H9 (cell line): ENCODE measurements at places on chromosomes 7 and 10.
A peak's percentile ranks its signal among the peaks of the same experiment; 100 is the strongest.

DNA sequence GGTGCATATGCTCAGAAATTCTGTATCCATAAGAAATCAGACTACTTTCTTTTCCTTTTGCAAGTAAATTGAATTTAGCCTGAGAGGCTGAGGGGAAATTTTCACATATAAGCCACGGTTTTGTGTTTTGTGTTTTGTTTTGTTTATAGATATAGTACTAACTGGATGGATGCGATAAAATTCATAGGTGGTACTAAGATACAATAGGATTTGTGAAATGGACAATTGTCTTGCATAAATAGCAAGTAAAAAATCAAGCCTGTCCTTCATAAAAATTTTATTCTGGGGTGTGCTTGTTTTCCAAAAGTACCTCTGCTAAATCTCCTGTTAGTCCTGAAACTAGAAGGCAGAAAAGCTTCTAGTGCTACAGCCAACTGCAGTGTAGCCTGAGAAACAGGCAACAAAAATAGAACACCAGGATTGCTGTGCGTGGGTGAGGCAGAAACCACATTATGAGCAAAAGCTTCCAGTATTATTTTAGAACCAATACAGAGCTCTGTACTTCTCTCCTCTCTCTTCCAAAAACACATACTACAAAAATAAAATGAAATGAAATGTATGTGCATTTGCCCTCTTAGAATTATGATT lies 634 bp upstream of the HDAC9 start:
- DNase-seq: no peak

GRCh38 chr10:72277340-72277995 lies 3.7 kb downstream of the DDIT4 start:
- no peak for DNase-seq

GRCh38 chr10:11159543-11160215 lies 142.0 kb downstream of the CELF2 start:
- no peak for DNase-seq

DNA sequence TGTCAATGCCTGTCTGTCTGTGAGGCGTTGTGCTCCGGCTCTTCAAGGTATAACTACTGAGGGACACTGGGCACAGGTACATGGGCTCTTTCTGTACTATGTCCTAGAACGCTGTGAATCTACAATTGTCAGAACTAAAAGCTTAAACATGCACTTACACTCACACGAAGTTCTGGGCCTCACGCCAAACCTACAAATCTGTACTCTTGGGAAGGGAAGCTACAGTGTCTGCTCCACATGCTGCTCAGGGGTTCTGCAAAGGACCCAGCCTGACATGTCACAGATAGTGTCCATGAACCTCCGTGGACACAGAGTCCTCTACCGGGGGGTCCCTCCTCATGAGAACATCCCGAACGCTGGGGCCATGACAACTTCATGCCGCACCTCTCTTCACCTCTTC lies 268.7 kb downstream of the WDR37 start:
- no peak for DNase-seq

DNA sequence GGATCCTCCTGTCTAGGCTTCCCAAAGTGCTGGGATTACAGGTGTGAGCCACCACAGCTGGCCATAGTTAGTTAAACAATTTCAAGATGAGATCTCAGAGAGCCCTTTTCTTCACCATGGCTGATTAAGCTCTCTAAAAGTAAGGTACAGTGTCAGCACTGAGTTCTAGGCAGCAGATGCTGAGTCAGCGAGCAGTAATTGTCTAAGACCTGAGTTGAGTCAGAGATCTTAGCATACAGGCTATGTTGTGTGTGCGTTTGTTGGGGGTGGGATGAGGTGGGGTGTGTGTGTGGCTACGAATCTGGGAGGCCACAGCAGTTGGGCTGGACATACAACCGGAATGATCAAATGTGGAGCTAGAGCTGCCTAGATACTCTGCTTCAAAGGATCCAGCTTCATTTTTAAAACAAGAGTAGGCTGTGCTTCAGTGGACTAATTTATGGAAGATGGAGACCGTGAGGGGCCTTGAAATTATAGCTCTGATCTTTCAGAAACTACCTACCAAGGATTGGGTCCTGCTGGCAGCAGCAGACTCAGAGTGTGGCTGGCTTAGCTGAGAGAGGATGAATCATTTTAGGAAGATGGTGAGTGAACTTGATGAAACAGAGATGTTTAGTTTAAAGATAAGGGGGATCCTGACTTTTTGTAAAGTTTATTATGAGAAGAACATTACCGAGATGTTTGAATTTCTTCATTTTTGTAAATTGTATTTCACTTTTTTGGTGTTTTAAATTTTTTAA lies 17.5 kb upstream of the MTPN start:
- no peak for DNase-seq

- DNase-seq: no peak
These were observed 933.8 kb downstream of the IPMK start for GRCh38 chr10:57333880-57334279.

- DNase-seq: no peak
These were observed 1.1 kb downstream of the TBX20 start for GRCh38 chr7:35252612-35253459.

DNA sequence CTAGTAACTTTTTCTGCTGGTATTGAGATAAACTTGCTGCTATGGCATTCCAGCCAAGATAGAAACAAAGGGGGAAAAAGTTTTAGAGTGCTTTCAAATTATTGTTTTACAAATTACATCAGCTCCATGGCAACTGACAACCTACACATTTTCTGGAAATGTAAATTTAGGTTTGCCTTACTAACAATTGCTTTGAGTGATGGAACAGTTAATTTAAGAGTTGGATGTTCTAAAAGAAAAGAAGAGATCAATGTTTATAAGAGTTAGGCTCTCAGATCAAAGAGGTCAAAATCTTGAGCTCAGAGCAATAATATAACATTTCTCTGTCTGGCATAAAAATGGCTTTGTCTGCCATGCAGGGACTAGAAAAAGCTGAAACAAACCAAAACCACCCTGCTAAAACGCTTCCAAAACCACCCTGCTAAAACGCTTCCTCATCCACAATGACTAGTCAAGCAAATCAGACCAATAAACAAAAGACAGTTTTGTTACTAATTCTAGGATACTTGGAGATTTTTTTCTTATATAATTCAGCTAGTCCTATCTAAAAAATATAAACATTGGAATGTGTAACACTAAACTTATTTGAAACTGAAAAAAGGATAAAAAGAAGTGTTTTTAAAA lies 32.3 kb downstream of the ORC5 start:
- no peak for DNase-seq

DNA sequence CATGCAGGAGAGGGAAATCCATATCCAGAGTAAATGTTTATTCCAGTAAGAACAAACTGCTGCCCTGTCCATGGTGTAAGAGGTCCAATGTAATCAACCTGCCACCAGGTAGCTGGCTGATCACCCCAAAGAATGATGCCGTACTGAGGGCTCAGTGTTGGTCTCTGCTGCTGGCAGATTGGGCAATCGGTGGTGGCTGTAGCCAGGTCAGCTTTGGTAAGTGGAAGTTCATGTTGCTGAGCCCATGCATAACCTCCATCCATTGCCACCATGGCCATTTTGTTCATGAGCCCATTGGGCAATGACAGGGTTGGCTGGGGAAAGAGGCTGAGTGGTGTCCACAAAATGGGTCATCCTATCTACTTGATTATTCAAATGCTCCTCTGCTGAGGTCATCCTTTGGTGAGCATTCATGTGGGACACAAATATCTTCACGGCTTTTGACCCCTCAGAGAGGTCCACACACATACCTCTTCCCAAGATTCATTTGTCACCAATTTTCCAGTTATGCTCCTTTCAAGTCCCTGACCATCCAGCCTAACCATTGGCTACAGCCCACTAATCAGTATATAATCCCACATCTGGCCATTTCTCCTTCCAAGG lies 23.3 kb upstream of the PAPSS2 start:
- DNase-seq: no peak

DNA sequence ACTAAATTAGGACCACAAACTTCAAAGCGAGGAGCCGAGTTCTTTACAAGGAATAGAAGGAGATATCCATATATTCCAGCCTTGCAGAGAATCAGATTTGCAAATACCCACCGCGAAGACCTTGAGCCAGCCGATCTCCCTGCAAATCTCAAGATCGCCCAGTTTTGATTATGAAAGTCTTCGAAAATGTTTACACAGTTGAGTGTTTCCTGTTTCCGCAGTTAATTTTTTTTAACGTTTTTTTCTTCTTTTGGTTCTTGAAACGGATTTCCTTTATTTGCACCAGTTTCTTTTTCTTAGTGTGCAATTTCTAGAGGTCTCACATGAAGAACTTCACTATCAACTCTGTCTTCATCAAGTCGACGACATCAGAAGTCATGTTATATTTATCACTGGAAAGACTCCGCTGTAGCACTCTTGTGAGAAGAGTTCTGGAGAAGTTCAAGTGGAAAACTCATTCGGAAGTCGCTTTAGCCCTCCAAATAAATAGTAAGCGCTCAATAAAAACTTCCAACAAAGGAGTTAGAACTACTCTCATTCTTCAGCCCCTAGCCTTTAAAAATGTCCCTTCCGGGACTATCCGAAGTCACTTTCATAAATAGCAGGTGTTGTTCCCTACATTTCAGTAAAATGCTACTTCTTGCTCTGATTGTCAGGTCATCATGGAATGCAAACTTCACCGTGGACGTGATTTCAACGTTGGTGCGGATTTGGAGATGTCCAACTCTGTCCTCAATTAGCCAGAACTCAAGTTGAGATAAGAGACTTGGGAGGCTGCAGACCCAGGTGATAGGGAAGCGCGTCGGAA lies 11.9 kb upstream of the SPAG6 start:
- no peak for DNase-seq

GRCh38 chr7:106598663-106599342 lies 62.2 kb downstream of the CCDC71L start:
- DNase-seq: peak; percentile 71

DNA sequence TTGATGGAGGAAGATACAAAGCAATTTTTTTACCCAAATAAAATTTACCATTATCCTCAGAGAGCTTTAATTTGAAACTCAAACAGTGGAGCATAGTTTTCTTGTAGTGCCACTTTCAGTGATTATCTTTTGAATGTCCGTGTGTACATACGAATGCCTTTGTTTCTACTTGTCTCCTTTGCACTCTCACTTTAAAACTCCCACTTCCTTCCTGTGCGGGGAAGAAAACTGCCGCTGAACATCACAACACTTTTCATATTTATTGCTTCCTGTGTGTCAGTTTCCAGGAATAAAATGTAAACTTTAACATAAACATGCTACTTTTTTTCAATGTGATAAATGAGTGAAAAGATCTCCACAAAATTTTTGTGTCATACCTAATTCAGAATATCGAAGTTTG lies 102.4 kb downstream of the SEMA3A start:
- no peak for DNase-seq

DNA sequence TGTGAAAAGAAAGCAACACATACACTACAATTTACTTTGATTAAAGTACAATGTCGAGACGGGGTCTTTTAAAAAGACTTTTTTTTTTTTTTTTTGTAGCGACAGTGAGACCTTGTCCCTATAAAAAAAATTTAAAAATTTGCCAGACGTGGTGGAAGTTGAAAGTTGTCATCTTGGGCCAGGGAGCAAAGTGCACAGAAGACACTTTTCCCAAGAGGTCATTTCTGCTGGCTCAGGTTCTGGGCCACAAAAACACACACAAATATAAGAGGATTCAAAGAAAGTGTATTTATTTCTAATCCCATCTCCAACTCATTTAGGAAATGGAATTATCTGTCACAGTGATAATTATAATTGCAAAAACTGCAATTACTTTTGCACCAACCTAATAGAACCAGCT lies 24.7 kb downstream of the SLC26A3 start:
- DNase-seq: no peak

DNA sequence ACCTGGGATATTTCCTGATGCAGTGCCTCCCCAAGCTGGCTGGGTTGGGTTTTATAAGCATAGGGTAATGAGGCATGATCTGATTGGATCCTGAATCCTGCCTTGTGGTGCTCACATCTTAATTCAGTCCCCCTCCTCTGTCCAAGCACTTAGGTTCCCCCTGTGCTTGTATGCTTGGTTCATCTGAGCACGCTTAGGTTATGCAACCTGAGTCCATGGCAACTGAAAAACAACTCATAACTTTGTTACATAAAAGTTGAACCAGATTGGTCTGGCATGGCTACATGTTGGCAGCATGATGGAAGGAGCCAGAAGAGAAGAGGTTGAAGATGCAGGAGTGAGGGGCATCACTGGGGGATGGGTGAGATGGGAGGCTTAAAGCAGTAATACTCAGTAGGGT lies 57.3 kb upstream of the OSBPL3 start:
- no peak for DNase-seq

DNA sequence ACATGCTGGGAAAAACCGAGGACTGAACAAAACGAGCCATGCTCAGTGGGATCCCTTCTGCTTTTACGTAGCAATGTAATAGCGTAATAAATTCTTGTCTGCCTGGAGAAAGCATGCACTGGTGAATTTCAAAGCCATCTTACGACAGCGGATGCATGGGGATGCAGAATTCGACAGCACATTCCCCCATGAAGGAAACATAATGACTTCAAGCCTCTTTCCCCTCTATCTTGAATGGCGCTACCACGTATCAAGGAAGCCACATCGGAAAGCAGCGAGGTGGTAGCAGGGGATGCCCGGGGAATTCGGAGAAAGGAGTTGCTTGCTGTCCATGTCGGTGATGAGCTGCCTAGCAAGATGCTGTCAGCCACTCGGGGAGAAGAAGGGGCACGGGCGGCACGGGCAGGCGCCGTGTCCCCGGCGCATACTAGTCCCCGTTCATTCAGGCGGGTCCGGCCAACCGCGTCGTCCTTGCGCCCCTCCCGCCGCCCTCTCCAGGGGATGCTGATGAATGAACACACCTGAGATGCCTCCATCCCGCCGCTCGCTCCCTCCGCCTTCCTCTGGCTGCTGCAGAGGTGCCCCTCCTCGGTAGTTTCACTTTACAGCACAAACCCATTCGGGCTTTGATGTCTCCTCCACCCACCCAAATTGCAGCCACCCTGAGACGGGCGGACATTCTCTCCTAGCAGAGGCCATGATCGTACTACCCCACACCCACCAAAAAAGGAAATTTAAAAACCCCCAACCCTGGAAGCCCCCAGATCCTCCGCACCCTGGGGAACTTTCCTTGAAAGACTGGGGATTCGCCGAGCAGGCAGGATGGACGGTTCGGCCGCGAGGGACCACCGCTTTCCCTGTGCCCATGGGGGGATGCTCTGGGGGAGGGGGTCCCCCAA lies 644 bp downstream of the SORBS1 start:
- peak; percentile 73 for DNase-seq

- no peak for DNase-seq
These were observed 27.6 kb downstream of the AMZ1 start for GRCh38 chr7:2715341-2716231.

DNA sequence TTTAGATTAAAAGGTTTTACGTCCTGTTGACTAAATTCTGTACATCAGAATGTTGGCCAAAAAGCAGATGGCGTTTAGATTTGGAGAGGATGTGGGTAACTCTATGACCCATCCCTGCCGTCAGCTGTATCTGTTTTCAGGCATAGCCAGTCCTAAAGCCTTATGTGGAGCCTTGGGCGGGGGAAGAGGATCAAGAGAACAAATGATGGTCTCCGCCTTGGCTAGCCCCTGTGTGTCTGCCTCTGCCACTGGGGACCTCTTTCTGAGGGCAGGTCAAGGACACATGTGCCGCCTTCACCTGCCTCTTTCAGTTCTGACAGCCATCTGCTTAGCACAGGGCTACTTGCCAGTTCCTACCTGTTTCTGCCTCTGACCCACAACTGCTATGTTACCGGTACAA lies 24.1 kb downstream of the PDSS1 start:
- no peak for DNase-seq
